ENCODE measurements at places on chromosomes 16 and 17.

DNA sequence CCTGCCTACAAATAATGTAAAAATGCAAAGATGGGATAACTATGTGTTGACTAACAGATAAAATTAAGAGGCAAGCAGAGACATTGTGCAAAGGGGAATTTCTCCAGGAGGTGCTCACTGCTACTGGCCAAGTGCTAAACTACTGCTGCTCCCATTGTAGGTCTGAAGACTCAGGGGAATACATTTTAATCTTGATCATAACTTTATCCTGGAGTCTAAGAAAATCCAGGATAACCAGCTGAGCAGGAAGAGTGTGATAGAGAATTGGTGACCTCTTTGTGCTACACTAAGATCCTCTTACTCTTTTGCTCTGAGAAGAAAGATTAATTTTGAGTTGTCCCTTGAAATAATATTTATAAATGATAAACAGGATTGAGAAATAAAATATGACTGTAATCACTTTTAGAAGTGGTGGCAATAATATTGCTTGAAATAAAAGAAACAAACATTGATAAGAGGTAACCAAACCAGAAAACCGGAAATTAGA, 5.9 kb downstream of the RNF43 start:
- no peak for DNase-seq

GRCh38 chr16:54360681-54361080, 74.1 kb upstream of the IRX3 start:
- DNase-seq = no peak

GRCh38 chr16:78522327-78522726, 422.9 kb downstream of the WWOX start:
- peak; percentile 17 for DNase-seq

- DNase-seq = no peak
Measured at GRCh38 chr16:1182316-1182671, 29.4 kb downstream of the CACNA1H start.

- no peak for DNase-seq
Measured at GRCh38 chr16:54280751-54281150, 5.8 kb downstream of the IRX3 start.

DNA sequence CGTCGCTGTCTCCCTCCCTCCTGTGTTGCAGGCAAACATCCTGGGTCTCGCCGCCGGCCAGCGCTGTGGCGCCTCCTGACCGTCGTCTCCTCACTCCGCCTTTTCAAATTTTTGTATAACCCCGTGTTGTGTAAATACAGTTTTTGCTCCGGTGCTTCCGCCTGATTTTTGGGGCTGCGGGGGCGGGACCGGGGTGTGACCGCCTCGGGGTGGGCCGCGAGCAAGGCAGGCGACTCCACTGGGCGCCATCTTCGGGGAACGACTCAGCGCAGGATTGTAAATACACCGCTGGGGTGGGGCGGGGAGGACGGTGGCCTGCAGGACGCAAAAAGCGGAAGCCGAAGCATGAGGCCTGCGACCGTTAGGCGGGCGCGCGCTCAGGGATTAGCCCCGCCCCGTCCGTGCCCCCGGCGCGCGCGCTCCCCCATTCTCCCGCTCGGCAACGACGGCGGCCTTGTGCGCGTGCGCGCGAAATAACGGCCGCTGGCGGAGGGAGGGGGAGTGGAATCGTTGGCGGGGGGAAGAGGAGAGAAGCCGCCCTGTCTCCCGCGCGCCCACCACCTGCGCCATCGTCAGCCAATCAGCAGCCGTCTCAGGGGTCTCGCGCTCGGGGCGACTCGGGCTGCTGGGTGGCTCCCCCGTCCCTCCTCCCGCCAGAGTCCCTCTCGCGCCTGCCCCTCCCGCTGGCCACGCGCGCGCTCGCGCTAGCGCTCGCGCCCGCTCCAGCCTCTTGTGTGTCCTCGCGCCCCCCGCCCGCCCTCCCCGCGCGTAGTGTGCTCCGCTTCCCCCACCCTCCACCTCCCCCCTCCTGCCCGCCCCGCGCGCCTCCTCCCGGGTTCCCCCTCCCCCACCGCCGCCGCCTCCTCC, 864 bp upstream of the MAZ start:
- DNase-seq = peak; percentile 91

GRCh38 chr17:58668598-58668935, 23.3 kb downstream of the TEX14 start:
- no peak for DNase-seq

GRCh38 chr17:28738680-28739384, 5.0 kb upstream of the TRAF4 start:
- DNase-seq = no peak

GRCh38 chr17:2592971-2593820, at the start of gene PAFAH1B1:
TSS of gene PAFAH1B1 (plus strand) at chr17:2593654. CDS start at chr17:2638289, 44,635 bp downstream.
- DNase-seq = peak; percentile 18

- DNase-seq = no peak
Measured at GRCh38 chr17:54941285-54941684, 27.2 kb downstream of the COX11 start.
